ENCODE measurements at places on chromosomes 3 and 15. TPM values are rescaled to one million over a fixed set of nuclear protein-coding genes. Genes with fewer than 3 reads are reported as not detected.

GRCh38 chr15:100777821-100778220 lies 101.8 kb upstream of the ALDH1A3 start:
- DNase-seq = no peak

DNA sequence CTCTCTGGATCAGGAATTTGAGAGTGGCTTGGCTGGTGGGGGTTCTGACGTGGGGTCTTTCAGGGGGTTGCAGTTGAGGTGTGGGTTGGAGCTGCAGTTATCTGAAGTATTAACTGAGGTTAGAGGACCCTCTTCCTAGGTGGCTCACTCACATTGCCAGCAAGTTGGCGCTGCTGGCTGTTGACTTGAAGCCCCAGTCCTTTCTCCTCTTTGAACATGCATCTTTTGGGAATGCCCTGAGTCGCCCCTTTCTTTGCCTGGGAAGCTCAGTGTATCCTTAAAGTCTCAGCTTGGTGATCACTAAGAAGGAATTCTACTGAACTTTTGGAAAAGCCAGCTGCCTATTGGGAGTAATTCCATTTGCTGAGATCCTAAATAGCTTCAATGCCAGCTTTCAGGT lies 13.0 kb upstream of the AMOTL2 start:
- no peak for DNase-seq

DNA sequence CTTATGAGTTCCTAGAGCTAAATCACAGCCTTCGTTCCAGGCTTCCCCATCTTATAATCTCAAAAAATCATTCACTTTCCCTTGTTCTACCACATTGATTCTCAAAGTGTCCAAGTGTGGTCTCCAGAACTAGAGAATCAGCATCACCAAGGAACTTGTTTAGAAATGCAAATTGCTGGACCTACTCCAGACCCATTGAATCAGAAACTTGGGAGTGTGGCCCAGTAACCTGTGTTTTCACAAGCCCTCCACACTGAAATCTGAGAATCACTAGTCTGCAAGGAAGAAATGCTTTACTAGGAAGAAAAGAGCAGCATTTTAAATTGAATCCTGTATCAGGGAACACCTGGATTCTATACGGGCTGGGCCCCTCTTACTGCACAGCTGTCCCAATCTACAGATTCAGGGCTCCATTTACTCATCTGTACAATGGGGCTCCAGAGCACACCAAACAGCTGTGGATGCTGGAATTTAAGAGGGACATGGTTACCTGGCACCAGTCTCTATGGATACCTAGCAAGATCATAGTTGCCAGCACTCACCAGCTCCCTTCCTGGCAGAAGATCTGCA lies 3.9 kb downstream of the MEGF11 start:
- DNase-seq = no peak

GRCh38 chr3:24390169-24391130 lies 104.2 kb downstream of the THRB start:
- no peak for DNase-seq

The MAGI1 gene
- polyA plus RNA-seq = 12.3 TPM

The CLSTN2 gene
- polyA plus RNA-seq = 2.1 TPM

The SORD gene
- 6.5 TPM for polyA plus RNA-seq
